CD8-positive, alpha-beta memory T cell (primary cell): ENCODE measurements at places on chromosomes 2 and 18. TPM values are rescaled to one million over a fixed set of nuclear protein-coding genes. Genes with fewer than 3 reads are reported as not detected.

IL1RL2 gene
- 0.13 TPM for total RNA-seq

TNFAIP6 gene
- not detected for total RNA-seq

GMCL1 gene
- total RNA-seq = 17.6 TPM

G6PC2 gene
- total RNA-seq = not detected

SPC25 gene
- total RNA-seq = 24.1 TPM

ALKAL2 gene
- total RNA-seq = not detected

NAT8 gene
- total RNA-seq = not detected

SALL3 gene
- total RNA-seq = not detected

ANKRD30BL gene
- not detected for total RNA-seq
